Muscle of arm (tissue), 14 donors: ENCODE measurements at places on chromosomes 2 and 18. TPM values are rescaled to one million over a fixed set of nuclear protein-coding genes. Genes with fewer than 3 reads are reported as not detected.

TXNDC2 gene
- not detected for polyA plus RNA-seq

GRCh38 chr2:17476064-17476463 lies 42.2 kb downstream of the RAD51AP2 start:
- no peak for DNase-seq

- DNase-seq: no peak
These were observed 136.7 kb downstream of the DDX1 start for GRCh38 chr2:15728245-15728938.

GCKR gene
- 0.30 TPM for polyA plus RNA-seq

DNA sequence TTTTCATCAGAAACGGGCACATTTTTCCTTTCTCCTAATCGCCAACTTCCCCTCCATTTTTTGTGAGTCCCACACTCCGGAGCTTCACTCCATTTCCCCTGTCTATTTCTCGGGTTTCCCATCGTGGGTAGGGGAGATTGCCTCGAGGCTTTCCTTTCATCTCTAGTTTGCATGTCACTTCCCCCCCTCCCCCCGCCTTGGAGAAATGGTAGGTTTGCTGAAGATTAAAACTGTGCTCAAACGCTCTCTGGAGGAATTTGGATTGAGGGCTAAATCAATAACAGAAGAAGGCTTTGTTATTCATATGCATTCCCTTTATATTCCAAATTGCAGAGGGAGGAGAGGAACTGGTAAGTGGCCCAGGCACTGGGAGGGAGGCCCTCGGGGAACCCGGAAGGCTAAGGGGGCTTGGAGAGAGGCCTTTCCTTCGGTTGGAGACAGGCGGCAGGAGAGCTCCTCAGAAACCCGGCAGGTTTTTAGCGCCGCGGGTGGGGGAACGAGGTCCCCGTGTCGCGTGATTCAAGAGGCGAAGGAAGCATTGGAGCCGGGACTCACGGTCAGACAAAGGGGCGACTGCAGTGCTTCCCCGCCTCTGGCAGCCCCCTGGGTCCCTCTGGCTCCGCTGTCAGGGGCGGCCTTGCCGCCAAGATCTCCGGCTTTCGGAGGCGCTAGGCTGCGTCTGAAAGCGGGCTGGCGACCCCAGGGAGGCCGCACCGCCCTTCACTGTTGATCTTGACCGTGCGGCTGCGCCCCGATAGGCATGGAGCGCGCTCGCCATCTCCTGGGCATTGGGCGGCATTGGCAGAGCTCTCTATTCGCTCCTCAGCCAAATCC lies 2.4 kb upstream of the HOXD12 start:
- DNase-seq: no peak

GRCh38 chr2:112876971-112877361 lies 34.0 kb upstream of the IL37 start:
- DNase-seq: no peak
